Inflammatory macrophage (primary cell): ENCODE measurements at places on chromosomes 2 and 18.

DNA sequence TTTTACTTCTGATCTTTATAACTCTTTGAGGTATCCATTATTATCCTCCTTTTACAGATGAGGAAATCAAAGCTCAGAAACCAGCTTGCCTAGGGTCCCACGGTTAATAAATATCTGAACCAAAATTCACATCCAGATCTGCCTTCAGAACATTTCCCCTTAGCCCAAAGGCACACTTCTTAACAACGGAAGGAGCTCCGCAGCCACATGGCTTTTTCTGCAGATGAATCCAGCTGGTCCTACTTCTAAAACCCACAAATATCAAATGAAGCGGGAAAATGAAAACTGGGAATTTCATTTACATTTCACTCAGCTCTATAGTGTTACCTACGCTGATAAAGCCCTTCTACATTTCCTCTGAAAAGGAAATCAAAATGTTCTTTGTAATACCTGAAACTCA, 357.0 kb upstream of the ID2 start:
- DNase-seq = no peak

DNA sequence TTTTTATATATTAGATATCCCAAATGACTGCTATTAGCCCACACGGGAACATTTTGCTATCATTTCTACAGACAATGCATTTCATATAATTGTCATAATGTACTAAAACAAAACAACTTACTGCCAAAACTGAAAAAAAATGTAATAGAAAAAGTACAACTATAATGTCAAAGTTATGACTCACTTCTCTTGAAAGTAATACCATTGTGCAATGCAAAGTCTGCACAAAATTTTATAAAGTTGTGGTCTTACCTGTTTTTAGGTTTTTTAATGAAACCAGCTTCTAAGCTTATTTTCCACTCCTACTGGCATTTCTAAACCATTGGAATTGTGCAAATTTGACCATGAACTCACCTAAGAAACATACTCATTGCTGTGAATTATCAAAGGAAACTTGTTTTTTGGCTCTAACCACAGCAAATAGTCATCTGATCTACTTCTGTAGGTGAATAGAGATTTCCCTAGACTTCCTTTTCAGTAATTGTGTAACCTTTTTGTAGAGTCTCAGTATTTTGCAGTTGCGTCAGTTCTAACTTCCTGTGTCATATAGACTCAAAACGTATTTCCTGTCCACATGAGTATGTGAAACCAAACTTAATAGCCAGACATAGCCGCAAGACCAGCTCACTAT, 31.9 kb upstream of the TFPI start:
- DNase-seq = peak; percentile 56

DNA sequence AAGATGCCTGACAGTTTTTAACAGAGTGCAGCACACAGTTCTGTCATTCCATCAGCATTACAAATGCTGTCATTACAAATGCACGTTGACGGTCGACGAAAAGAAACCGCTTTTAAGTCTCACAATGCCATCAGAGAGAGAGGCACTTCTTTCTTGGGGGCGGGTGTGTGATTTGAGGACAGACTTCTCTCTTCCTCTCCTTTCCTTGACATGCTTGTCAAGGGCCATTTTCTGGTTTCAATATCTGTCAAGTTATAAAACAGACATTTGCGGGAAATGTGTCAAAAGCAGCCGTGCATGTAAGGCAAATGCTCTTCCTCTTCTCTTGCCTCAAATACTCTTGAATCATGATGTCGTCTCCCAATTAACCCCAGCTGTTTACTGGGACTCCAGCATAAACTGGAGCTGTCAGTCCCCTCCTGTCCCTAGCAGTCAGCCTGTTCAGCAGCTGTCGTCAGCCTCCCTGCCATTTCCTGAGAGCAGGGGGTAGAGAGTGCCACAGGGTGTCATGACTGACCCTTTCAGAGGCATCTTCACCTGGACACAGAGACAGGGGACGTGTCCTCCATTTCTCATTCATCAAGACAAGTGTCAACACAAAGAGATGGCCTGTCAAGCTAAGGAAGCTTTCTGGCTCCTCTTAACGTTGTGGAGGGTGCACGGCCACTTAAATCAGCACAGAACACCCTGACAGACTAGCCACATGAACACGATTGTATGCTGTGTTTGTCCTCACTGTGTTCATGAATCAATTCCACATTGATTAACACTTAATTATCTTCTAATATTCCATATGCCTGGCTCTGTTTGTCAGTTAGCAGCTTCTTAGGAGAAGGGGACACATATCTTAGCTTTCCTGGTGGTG, 305.4 kb upstream of the RAB6C start:
- DNase-seq = no peak

DNA sequence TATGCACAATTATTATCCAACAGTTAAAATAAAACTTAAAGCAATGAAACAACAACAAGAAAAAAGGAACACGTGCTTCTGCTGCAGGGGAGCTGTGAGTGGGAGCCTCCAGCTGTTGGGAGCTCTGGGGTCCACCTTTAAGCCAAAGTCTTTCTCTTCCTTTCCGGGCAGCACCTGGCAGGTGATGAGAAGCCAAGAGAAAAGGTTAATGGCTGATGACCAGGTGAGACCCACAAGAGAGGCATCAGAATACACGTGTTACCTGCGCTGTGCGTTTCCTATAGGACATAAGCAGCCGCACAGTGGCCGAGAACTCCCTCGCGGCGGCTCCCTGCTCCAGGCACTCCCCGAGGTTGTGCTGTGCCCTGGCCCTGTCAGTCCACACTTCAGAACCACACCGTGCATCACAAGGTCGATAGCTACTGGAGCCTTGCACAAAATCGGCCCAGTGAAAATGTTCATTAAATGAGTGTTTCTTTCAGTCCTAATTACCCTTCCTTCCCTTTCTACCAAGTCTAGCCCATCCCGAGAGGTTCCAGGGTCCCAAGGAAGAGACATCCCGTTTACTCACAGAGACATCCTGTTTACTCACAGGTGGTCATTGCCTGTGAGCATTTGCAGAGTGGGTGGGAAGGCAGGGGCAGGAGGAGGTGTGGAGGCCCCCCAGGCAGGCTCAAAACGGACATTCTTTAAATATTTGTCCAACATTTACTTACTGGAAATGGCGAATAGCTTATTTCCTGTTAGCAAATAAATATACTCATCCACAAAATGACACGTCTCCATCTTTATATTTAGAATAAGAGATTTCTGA, 44.9 kb upstream of the ASB18 start:
- DNase-seq = no peak

DNA sequence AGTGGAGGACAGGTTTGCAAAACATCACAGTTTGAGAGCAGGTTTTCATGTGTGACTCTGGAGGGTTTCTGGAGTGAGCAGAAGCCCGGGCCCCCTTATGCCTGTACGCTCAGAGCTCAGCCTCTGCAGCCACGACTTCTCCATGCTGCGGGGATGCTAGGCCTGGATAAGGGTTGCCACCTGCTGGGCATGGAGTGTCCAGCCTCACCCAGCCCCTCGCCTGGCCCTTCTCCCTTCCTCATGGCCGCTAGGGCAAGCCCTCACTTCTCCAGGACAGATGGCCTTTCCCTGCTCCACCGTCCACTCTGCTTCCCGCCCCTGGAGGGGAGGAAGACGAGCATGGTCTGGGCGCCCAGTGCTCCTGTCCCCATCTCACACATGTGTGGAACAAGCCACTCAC, 318.7 kb downstream of the GBX2 start:
- no peak for DNase-seq

DNA sequence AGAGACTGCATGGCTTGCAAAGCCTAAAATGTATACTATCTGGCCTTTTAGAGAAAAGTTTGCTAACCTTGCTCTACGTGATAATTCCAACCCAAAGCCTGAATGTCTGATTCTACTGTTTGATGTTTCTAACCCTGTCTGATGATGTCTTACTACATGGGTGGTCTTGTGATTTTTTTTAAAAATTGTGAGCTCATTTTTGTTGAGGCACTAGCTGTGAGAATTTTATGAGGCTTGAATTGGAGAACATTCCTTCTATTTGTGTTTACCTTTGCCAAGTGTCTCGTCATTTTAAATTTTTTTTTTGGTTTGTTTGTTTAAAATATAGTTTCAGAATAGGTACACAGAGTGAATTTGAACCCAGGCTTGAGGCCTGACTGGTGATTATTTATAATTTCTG, 15.2 kb upstream of the LTBP1 start:
- DNase-seq = no peak

DNA sequence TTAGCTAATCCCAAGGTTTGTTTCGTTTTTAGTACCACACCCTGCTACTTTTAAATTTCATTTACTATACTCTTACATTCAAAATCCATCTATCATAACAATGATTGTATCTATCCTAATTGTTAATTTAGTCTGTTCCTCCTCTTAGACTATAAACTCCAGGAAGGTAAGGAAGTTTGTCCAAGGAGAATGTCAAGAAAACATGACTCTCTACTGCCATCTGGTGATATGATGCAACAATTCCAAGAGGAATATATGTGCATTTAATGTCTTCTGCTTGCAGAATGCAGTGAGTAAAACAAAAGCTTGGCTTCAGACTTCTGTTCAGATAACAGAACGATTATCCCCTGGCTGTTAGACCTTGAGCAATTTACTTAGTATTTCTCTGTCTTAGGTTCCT, 1267.1 kb downstream of the LRP1B start:
- no peak for DNase-seq

DNA sequence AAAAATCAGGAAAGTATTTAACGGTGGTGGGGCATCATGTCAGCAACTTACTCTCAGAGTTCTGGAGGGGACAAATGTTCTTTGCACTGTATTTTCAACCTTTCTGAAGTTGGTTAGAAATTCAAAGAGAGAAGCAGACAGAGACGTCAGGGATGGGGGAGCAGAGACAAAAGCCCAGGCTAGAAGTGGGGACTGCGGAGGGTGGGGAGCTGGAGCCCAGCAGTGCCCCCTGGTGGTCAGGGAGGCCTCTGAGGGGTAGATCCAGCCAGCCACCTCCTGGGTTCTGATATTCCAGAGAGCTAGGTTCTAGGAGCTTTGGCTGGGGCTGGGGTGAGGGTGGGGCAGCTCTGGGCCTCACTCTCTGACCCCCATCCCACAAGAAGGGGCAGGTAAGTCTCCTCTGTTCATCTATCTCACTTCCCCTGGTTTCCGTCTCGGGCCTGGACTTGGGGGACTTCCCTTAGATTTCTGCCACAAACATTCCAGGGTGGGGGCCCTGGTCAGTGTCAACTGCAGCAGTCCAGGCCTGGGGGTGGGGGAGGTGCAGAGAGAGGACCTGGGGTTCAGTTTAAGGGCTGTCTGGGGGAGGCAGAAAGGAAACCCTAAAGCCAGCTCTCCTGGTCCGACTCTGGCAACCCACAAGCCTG, 8.9 kb downstream of the TNS1 start:
- DNase-seq = peak; percentile 51

GRCh38 chr2:111705711-111706336, 178.2 kb downstream of the ANAPC1 start:
- DNase-seq = no peak

GRCh38 chr2:18777250-18777812, 188.0 kb upstream of the NT5C1B start:
- no peak for DNase-seq
